ENCODE measurements at places on chromosomes 1 and 21. TPM values are rescaled to one million over a fixed set of nuclear protein-coding genes. Genes with fewer than 3 reads are reported as not detected.

CCDC181 gene
- not detected for total RNA-seq

OR14K1 gene
- total RNA-seq, result not detected

TMPRSS15 gene
- total RNA-seq, result not detected

ADGRL2 gene
- total RNA-seq, result not detected

LRRC38 gene
- total RNA-seq, result not detected
